Brain (organoid and tissue), 16 donors: ENCODE measurements at places on chromosomes 12 and 14. TPM values are rescaled to one million over a fixed set of nuclear protein-coding genes. Genes with fewer than 3 reads are reported as not detected.

Gene IL26
- polyA plus RNA-seq = not detected

Gene HCAR2
- polyA plus RNA-seq = not detected

Gene TAS2R43
- not detected for polyA plus RNA-seq

Gene PIANP
- 63.9 TPM for polyA plus RNA-seq

Gene RGS6
- polyA plus RNA-seq = 1.9 TPM

Gene LBHD2
- not detected for polyA plus RNA-seq
